NCI-H1092 treated with DMSO at 0.1 percent for 48 hours (cell line): ENCODE measurements at places on chromosomes 11 and 22.

DNA sequence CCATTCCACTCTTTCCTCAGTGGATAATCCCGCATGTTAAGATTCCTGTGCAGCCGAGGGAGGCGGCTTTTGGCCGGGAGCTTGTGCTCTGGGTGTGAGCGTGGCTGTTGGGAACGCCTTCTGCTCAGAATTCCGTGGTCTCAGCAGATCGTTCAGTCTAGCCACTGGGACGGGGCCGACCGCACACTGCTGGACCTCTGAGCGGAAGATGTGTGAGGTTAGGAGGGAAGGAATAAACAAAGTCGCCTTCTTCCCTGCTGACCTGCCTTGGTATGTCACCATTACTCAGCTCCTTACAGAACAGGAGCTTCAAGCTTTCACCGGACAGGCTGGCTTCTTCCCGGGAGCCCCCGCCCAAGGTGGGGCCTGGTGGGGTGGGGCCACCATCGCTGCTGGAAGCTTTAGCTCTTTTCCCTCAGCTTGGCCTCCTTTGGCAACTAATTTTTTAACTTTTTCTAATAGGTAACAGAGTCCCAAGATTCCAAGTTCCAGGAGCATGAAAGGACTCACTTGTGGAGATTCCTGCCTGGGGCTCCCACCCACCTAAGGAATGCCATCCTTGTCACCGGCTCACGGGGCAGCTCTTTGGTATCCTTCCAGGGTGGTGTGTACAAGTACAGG is 22.5 kb upstream of the SEPTIN5 start:
- no peak for DNase-seq

DNA sequence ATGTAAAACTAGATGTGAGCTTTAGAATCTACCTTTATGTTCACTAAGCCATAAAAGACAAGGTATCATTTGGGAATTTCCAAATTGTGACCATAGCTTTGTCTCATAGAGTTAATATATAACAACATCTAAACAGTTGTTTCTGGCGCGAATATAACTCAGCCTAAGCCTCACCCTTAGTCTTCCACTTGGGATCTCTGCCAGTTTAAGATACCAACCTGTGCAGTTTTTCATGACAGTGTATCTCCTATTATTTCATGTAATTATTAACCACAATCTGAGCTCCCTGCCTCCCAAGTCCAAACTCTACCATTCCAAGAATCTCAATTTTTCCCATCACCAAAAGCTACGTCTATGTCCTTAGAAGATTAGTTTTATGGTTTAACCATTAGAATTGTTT is 572.5 kb upstream of the ISX start:
- no peak for DNase-seq

DNA sequence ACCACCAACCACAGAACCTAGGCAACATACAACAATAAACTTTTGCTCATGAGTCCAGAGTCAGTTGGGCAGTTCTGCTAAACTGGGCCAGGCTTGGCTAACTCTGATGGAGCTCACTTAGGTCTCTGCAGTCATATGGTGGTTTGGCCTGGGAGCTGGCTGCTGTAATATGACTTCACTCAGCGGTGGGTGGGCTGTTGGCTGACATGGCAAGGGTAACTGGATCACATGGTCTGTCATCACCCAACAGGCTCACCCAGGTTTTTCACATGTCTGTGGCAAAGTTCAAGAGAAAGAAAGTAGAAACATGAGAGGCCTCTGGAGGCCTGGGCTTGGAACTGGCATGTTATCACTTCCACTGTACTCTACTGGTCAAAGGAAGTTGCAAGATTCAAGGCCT is 43.2 kb upstream of the CLMP start:
- DNase-seq: no peak

GRCh38 chr11:43693731-43694130 is 13.2 kb downstream of the HSD17B12 start:
- no peak for DNase-seq

DNA sequence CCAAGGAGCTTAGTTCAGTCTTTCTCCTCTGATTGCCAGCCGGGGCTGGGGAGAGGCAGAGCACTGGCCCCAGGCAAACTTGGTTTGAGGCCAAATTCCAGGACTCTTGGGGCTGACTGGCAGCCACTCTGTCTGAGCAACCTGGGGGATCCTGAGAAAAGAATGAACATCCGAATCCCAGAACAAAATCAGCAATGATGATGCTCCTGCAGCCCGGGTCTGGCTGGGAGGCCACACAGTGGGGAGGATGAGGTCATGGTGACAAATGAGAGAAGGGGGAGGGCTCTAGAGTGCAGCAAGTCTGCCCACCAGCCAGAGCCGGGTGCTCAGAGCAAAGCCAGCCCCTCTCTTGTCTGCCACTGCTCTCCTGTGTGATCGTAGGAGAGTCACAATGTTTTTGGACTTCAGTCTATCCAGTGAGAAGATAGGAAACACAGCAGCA is 71.8 kb upstream of the PAX6 start:
- DNase-seq: no peak

DNA sequence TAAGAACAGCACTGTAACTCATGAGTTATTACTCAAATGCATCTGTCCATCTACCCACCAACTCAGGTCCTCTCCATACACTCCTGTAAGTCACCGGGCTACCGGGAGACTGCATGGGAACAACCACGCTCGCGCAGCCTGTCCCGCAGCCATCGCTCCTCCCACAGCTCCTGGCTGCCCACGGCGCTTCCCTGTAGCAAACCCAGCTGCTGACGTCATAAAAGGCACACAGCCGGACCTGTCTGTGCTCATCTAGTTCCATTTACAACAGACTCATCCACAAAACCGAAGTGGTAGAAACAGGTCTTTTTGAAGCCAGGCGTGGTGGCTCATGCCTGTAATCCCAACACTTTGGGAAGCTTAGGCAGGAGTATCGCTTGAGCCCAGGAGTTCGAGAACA is 23.4 kb upstream of the PACSIN2 start:
- DNase-seq: no peak

GRCh38 chr11:115201111-115201792 is 303.0 kb downstream of the CADM1 start:
- no peak for DNase-seq

GRCh38 chr11:111549196-111549868 is 8.8 kb downstream of the LAYN start:
- DNase-seq: no peak

DNA sequence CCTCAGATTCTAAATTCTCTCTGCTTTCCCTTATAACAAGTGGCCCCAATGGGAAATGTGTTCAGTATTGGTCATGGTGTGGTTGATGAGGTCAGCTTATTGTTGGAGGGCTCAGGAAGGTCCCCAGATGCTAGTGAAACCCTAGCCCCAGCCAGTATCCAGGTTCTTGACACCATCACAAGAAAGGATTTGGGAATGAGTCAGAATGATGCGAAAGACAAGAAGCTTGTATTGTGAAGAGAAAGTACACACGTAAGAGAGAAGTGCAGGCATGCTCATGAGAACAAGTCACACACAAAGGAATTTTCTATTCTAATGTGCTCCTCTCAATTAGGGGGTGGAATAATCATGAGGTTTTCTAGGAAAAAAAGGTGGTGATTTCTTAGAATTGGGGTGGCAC is 34.9 kb upstream of the TRPC6 start:
- DNase-seq: no peak

- no peak for DNase-seq
Measured at GRCh38 chr11:3644817-3645235, at the start of gene ART1. Gene ART1, plus strand, starts transcription at chr11:3645128. Its CDS starts 14,086 bp downstream, at chr11:3659214.

DNA sequence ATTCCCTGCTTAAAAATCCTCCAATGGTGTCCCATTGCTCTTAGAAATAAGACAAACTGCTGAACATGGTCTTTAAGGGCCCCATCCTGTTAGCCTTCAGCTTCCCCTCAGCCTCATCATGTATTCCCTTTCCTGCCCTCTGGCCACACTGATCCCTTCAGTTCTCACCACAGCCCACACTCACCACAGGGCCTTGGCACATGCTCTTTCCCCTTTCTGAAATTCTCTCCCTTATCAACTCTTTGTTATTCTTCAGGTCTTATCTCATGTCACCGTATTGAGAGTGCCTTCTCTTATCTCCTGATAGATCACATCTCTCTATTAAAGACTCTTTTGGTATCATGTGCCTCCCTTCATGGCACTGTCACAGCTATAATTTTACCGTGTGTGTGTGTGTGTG is 167.8 kb upstream of the MPPED2 start:
- no peak for DNase-seq

DNA sequence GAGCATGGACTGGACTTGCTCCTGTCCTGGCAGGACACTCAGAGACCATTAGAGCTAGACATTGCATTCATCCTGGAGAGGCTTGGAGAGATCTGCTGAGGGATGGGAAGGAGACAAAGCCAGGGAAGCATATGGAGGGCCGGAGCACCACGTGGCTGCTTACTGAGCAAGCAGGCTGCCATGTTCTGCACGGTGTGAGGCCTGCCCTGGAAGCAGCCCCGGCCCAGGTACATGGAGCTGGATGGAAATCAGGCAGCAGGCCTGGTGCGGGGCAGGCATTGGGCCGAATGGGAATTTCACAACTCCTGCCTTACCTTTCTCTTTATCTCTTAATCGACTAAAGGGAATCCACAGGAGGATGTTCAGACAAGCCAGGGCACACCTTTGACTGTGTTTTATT is 371.5 kb downstream of the OPCML start:
- DNase-seq: no peak

DNA sequence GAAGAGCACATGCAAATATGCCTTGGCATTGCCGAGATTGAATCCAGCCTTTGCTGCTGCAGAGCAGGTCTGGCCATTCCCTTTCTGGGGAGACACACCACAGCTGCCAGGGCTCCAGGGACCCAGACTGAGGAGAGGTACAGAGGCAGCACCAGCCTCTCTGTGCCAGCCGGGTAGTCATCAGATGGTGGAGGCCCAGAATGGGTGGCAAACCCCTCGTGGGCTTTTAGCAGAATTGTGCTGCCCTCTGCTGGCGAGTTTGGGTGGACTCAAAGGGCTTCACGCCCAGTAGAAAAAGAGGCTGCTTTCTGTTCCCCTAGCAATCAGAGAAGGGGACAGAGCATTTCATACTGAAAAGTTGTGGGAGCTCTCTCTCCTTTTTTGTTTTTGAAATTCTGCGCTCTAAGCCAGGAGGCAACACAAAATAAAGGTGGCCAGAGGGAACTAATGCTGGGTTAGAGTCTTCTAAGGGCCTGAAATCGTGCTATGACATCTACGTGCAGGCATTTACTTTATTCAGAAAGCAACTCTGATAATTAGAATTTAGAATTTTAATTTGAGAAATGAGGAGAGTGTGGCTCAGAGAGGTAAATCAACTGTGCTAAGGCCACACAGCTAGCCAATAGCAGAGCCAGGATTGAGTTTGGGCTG is 158.8 kb upstream of the NAV2 start:
- DNase-seq: peak; percentile 68

DNA sequence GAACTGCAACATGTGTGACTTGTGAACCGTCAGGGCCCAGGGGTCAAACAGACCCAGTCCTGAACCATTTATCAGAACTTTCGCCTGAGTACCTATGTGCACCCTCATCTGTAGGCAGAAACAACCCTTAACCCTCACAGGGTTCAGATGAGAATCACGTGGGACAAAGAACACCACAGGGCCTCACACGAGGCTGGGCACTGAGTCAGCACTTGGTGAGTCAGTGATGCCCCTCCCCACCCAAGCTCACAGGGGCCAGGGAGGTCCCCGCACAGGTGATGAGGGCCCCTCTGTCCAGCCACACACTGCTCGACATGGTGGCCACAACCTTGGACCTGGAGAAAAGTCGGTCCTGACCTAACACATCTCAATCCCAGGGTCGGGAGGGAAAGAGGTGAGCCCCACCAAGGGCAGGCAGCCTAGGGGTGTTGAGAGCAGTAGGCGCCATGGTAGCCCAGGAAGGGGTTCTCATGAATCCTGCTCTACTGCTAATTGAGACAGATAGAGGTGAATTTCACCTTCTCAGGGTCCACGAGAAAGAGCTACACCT is 176.4 kb downstream of the SHANK2 start:
- DNase-seq: no peak

DNA sequence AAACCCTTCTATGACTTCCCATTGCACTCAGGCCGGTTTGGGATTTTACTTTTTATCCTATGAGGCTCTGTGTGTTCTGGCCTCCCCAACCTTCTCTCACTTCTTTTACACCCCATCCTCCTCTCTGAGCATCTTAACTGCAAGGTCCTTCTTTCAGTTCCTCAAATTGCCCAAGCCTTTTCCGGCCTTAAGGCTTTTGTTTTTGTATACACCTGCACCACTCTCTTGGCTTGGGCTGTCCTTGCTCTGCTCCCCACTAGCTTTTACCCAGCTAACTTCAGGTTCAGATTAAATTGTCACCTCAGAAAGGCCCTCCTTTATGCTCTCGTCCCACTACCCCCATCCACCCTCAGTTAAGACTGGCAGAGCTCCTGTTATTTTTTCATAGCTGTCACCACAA is 55.5 kb downstream of the FAM83F start:
- no peak for DNase-seq

DNA sequence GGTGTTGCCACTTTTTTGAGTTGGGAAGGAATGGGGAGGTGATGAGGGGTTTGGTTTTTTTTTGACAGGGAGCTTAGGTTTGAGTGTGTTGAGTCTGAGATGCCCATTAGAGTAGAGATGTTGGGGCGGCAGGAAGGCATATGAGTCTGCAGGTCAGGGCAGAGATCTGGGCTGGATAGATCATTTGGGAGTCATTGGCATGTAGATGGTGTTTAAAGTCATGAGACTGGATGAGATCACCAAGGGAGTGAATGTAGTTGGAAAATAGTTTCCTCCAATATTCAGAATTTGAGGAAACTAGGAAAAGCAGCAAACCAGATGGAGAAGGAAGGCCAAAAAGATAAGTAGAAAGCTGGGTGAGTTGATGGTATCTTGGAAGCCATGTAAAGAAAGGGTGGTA is 2.1 kb upstream of the ANAPC15 start:
- DNase-seq: no peak

- DNase-seq: no peak
Measured at GRCh38 chr11:60928563-60929001, 4.3 kb downstream of the TMEM132A start.

GRCh38 chr11:3107608-3108182 is 50.5 kb upstream of the CARS1 start:
- no peak for DNase-seq

DNA sequence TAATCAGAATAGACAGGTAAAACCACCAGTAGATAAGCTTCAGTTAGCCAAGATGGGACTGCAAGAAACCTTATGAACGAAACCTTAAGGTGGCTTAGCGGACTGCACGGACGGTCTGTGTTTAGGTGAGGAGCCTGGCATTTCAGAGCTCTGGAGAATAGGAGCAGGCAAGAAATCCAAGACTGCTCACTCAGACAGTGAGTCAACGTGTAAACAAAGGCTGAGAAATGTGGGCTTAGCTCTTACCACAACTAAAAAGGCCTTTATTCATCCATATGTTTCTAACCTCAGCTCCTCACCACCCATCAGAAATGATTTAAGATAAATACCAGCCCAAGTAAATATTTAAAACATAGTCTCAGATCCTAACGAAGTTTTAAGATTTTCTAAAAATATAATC is 657.7 kb downstream of the OPCML start:
- DNase-seq: no peak
